ENCODE measurements at places on chromosomes 7 and 10.

DNA sequence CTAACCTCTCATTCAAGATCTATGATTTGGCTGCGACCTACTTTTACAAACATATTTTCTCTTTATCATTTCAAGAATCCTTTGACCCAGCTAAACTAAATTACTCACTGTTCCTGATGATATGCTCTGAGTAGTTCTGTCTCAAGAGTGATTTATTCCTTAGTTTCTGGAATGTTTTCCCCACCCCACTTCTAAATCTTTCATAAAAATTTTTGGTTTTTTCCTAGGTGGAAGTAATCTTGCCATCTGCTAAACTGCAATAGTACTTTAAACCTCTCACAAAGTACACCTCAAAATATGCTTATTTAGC lies 170.8 kb downstream of the DNAJC1 start:
- DNase-seq, result no peak

- no peak for DNase-seq
Measured at GRCh38 chr10:68092512-68092911, 16.8 kb upstream of the MYPN start.

GRCh38 chr10:111747751-111748150 lies 435.8 kb downstream of the GPAM start:
- DNase-seq, result no peak

- DNase-seq, result no peak
Measured at GRCh38 chr7:139825666-139826290, 3.3 kb upstream of the TBXAS1 start.

- no peak for DNase-seq
Measured at GRCh38 chr10:73251683-73252444, 580 bp downstream of the MRPS16 start.

DNA sequence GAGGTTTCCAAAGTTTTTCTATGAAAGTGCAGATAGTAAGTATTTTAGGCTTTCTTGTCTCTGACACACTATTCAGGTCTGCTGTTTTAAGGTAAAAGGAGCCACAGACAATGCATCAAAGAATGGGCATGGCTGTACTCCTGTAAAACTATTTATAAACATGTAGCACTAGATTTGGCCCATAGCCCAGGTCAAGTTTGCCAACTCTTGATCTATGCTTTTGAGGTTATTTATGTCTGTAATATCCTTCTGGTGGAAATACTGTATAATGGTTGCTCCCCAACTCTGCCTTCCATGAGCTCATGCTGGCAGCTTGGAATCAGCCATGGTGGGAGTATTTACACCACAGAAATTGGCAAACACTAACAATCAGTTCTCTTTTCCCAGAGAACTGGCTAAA lies 244.6 kb downstream of the BUB3 start:
- DNase-seq, result no peak

DNA sequence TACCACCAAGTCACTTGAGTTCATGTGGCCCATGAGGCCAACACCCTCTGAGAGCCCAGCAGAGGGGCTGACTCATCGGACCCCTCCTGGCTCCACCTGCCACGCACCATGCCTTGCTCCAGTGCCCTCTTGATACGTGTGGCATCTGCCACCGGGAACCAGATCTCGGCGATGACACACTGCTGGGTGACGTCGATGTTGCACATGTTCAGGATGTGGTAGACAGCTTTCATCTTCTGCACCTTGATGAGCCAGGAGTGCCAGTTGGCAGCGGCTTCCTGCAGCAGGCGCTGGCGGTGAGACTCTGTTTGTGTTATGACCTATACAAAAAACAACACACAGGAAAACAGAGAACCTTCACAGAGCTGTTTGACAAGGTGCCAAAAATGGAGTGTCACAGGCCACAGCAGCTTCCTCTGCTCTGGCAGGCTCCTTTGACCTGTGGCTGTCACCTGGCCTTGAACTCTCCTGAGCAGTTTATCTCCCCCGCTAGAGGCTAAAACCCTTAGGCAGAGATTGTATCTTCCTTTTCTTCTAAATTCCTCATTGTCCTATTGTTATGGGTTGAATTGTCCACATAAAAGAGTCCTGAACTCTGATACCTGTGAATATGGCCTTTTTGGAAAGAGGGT lies 45.2 kb upstream of the TMEM213 start:
- DNase-seq, result peak; percentile 90

DNA sequence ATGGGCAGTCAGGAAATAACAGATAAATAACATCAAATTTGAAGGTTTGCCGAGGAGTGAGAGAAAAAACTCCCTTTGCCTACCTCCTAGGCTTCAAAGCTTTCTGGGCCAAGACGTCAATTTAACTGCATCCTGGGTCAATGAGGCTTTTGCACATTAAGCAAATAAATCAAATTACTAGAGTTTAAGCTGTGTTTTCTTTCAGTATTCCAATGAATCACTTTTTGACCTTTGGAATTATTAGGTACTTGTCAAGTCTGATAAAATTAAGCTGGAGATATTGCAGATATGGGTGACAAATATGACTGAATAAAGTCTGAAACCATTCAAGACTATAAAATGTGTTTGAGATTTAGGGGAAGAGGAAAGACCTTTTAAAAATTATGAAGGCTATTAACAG lies 22.2 kb downstream of the GLUD1 start:
- DNase-seq, result no peak

GRCh38 chr10:92342796-92343195 lies 51.8 kb downstream of the MARCHF5 start:
- DNase-seq, result no peak

- no peak for DNase-seq
Measured at GRCh38 chr7:45872116-45873034, 507 bp downstream of the CCDC201 start.

DNA sequence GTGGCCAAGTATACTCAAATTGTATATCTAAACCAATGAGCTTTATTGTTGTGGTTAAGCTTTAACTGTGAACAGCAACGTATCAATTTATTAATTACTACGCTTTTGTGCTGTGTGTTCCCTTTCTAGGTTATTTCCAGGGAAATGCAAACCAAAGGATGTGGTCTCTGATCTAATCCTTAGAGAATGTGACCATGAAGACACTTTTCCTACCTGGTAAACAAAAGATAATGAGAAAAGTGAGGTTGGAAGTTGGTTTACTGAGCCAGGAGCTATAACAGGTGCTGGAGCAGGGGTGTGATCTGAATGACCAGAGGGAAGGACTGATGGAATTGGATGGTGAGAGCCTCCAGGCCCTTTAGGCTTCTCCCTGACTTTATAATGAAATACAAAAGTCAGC lies 25.4 kb upstream of the CALU start:
- no peak for DNase-seq

- no peak for DNase-seq
Measured at GRCh38 chr7:92881091-92881485, 44.7 kb upstream of the CDK6 start.

DNA sequence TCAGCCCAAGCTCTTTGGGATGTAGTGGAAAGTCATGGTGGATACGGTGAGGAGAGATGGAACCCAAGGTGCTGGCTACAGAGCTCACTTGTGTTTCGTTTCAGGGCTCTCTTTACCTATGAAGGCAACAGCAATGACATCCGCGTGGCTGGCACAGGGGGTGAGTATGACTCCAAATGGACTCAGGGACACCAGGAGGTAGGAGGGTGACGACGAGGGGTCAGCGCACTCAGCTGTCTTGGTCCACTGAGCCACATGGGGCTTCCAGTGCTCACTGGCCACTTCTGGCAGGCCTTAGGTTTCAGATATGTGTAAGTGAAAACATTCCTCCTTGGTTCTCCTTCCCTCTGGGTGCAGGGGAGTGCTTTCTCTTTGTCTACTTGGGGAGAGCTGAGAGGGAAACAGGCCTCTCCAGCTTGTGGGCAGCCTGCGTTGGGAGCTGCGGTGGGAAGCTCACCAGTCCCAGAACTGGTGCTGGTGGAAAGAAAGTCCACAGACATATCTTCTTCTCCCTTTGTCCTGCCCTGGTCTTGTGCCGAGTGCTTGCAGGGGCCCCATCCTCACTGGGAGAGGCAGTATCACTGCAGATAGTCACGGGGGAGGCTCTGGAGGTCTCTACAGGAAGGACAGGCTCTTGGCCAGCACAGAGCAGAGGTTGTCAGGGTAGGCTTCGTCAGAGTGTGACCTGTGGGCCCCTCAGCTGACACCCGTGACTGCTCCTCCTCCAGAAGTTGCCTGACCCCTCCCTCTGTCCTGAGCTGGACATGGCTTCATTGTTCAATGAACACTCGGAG lies 5.8 kb downstream of the DBNL start:
- no peak for DNase-seq

GRCh38 chr10:95221124-95221523 lies 27.1 kb downstream of the ACSM6 start:
- DNase-seq, result no peak

DNA sequence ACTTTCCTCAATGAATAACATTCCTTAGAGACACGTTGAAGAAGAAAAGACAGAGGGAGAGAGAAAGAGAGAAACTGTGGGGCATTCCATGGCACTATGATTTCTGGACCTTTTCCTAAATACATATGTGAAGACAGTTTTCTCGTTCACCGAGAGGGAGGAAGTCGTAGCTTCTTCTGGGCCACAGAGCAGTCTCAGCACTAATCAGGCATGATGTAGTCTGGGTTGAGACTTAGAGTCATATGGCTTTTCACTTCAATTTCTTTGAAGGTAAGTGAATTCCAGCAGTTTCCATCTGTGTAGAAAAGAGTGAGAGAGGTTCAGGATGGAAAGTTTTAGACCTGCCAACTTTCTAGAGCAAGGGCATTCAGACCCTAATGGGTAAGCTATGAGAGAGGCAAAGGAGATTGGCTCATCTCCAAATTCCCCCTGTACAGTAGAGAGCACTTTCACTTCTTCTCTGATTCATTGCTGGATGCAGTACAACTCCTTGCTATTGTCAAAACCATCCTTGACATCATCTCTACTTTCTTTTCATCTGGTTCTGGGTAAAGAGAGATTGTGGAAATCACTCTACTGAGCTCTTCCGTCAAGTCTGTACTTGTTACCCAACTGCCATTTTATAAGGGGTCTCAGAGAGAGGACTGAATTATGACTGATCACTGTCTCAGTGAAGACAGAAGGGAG lies 31.5 kb upstream of the OR9A4 start:
- DNase-seq, result no peak

- DNase-seq, result no peak
Measured at GRCh38 chr7:28606421-28606820, 194.1 kb downstream of the CREB5 start.

- DNase-seq, result no peak
Measured at GRCh38 chr10:127720142-127720541, 16.8 kb upstream of the FOXI2 start.

DNA sequence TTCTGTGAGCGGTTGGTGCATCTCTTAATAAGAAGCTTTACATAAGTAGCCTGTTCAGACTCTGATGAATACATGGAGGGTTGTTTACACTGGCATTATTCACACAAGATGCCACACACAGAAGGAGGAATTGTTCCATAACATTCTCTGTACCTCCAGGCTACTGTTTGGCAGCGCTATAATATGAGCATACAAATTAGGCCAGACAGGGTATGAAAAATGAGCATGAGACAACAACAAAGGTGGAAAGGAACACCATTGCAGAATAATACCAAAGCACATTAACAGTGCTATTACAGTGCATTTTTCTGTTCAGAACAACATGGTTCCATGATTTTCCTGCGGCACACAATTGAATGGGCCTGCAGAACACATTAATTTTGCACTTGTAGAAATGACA lies 417.2 kb upstream of the C7orf33 start:
- no peak for DNase-seq

DNA sequence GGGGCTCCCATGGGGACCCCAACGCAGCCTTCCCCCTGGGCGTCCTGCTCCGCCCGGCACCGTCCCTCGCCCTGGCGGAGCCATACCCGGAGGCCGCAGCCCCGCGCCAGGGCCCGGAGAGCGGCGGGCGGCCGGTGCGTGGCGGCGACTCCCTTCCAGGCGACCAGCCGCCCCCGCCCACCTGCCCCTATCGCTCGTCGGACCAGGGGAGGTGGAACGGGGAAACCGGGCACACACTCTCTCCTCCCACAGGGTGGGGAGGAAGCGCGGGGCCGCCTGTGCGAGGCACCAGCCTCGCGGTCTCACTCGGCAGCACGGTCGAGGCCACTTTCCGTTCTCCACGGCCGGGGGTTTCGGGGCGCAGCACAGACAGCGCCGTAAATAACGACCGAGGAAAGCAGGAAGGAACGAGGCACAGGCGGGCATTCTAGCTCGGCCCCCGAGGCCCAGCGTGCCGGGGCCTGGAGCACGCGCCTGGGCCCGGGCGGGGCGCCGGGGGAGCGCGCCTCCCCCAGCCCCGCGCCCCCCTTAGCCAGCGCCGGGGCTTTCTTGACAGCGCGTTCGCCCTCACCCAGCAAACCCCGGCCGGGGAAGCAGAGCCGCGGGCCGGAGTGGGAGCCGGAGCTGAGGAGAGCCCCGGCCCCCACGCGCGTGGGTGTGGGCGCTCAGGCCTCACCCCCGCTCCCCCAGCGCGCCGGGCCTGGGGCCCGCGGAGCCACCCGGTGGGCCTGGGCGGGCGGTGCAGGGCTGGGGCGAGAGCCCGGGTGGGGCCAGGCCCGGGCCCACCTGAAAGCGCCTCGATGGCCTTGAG lies 936 bp downstream of the IGF2BP3 start:
- DNase-seq, result peak; percentile 34

- no peak for DNase-seq
Measured at GRCh38 chr7:37110660-37111424, 337.8 kb downstream of the ELMO1 start.

DNA sequence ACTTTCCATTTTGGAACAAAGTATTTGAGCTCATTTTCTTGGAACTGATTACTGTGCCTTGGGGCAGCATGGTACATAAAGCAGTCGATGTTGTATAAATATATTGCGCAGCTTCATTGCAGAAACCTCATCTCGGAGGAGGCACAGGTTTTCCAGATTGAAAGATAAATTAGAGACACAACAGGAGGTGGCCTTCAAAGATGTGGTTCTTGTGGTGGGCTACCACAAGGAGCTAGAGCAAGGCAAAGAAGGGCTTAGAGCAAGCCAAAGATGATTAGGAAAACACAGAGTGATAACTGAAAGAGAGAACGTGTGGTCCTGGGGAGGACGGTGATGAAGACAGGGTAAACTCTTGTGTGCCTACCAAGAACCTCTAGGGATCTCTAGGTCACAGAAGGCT lies 169.1 kb upstream of the TNS3 start:
- DNase-seq, result no peak

DNA sequence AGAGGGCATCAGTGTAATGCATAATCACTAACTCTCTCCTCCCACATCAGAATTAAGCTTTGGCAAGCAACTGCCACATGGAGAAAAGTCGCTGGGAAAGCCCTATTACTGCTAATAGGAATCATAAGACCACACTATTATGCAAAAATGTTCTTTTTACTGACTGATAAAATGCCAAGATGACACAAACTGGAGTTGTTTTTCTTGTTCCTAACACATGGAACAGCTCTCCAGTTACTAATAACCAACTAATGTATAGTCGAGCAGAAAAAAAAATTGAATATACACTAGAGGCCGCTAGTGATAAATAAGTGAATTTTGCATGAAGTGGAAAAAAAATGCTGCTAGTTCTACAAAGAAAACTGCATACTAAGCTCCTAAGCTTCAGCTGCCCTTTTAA lies 165.6 kb downstream of the TPK1 start:
- DNase-seq, result peak; percentile 1

- DNase-seq, result no peak
Measured at GRCh38 chr10:85848756-85849155, 517.8 kb downstream of the GRID1 start.

GRCh38 chr7:13848681-13849131 lies 140.8 kb downstream of the ETV1 start:
- no peak for DNase-seq

GRCh38 chr7:625376-625971 lies 101.0 kb upstream of the DNAAF5 start:
- DNase-seq, result no peak

Data from stimulated activated naive CD4-positive, alpha-beta T cell (primary cell).